ENCODE measurements at places on chromosomes 3 and 15. TPM values are rescaled to one million over a fixed set of nuclear protein-coding genes. Genes with fewer than 3 reads are reported as not detected.

DNA sequence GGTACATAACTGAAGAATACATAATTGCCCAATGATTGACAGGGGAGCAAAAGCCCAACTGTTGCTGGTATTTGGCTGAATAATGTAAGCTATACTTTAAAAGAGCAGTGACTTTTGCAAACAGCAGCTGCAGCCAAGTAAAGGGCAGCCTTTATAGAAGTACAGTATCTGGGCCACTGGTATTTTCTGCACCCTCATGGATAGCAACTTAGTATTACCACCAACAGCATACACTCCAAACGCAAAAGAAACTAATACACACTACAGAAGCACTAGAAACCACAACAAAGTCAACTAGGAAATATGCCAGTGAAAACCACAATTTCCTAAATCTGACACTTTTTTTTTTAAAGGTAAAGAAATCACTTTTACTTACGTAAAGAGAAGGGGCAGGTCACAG lies 206.1 kb downstream of the TIGIT start:
- DNase-seq = no peak

DNA sequence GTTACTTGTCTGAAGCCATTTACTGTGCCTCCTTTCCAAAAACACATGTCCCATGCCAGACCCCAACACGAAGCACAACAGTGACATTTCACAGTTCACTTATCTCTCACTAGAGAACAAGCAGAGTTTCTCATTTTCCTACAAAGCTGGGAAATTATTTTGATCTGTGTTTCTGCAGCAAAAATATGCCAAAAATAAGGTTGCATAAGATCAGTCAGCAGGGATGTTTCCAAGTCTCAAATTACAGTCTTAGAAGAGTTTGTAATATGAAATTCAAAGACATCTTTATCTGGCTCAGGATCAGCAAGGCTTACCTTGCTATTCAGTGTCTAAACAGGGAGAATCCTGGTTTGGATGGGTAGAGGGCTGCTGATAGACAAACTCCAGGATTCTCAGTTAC lies 75.5 kb downstream of the GJD2 start:
- no peak for DNase-seq

DNA sequence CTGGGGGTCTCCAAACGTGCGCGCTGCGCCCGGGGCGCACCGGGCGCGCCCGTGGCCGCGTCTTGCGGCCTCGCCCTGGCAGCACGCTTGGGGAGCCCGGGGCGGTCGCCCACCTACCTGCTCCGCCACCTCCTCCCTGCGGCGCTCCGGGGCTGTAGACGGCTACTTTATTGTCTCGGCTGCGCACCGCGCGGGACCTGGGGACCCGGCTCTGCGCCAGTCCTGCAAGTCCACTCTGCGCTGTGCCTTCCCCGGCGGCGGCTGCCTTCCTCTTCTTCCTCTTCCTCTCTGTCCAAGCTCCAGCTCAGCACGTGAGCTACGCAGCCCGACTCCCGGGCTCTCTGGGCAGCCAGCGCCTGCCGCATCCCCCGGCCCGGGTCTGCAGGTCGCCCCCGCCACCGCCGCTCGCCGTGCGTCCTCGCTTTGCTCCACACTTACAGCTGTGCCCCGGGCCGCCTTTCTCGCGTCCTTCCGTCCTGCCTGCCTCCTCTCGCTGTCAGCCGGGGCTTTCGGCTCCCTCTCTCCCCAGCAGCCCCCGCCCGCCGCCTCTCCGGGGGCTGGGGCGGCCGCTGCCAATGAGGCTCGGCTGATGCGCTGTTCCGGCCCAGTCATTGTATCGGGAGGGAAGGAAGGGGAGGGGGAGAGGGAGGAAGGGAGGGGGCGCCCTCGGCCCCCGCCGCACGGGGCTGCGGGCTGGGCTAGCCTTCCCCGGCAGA lies 156.4 kb upstream of the FRMD4B start:
- no peak for DNase-seq

GRCh38 chr15:65248511-65249255 lies 37.4 kb upstream of the CILP start:
- no peak for DNase-seq

DNA sequence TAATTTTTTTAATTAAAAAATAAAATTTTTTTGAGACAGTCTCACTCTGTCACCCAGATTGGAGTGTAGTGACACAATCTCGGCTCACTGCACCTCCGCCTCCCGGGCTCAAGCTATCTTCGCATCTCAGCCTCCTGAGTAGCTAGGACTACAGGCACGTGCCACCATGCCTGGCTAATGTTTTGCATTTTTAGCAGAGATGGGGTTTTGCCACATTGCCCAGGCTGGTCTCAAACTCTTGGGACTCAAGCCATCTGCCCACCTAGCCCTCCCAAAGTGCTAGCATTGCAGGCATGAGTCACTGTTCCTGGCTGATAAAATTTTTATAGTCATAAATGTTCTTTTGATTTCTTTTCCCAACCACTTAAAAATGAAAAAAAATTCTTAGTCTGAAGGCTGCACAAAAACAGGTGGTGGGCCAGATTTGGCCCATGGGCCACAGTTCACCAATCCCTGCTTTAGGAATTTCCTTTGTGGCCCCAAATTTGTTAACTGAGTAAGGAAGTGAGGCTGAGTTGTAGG lies 9.2 kb downstream of the UBA5 start:
- no peak for DNase-seq

TGM5 gene
- total RNA-seq = 0.25 TPM

GRCh38 chr3:122636697-122637096 lies 43.9 kb upstream of the PARP14 start:
- DNase-seq = no peak

- no peak for DNase-seq
Observed at GRCh38 chr3:32568953-32569352, 1.7 kb downstream of the DYNC1LI1 start.

GRCh38 chr3:72446218-72447058 lies 401.8 kb downstream of the SHQ1 start:
- DNase-seq = peak; percentile 20

DNA sequence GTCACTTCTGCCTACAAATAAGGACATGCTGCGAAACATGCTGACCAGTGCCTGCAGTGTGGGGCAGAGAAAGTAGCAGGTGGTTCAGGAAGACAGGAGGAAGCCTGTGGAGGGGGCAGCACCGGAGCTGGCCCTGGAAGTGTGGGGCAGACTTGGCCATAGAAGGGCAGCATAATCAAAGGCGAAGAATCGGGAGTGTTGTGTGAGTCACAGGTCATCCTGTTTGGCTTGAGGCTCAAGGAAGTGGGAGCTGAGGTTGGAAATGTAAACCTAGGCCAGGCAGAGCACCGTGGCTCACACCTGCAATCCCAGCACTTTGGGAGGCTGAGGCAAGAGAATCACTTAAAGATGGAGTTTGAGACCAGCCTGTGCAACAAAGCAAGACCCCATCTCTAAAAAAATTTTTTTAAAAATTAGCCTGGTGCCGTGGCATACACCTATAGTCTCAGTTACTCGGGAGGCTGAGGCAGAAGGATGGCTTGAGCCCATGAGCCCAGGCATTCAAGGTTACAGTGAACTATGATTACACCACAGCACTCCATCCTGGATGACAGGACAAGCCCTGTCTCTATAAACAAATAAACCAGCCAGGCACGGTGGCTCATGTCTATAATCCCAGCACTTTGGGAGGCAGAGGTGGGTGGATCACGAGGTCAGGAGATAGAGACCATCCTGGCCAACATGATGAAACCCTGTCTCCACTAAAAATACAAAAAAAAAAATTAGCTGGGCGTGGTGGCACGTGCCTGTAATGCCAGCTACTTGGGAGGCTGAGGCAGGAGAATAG lies 54.0 kb downstream of the FAM43A start:
- peak; percentile 67 for DNase-seq

DNA sequence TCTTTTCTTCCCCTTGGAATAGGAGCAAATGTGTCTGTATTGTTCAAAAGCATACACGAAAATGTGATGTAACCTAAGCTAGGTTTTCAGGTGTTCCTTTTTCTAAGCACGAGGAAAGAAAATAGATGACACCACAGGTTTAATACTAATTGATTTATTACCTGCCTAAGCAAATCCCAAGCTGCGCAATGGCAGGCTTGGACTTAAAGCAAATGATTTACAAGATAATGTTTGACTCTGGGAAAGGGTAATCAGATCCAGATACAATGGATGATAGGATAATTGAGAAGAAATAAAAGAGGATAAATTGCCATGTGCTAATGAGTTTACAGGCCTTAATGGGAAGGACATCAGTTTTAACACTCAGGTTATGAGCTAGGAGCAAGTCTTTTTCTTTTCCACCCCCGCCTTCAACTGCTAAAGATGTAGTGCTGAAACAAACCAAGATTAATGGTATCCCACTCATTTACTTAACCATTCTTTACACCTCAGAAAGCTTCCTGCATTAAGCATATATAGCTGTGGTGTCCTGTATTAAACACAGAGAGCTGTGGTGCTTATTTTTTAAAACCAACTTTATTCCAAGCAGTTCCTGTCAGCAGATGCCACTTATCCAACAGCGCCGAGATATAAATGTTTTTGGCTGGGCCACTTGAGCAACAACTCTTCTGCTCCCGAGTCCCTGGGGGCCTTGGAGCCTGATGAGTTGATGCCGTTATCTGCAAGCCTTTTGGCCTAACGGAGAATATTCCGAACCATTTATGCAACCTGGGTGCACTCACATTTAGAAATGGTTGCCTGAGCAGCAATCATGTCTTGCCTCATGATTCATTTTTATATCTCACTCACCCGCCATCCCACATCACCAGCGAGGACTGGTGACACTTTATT lies 205.5 kb downstream of the MECOM start:
- no peak for DNase-seq

DNA sequence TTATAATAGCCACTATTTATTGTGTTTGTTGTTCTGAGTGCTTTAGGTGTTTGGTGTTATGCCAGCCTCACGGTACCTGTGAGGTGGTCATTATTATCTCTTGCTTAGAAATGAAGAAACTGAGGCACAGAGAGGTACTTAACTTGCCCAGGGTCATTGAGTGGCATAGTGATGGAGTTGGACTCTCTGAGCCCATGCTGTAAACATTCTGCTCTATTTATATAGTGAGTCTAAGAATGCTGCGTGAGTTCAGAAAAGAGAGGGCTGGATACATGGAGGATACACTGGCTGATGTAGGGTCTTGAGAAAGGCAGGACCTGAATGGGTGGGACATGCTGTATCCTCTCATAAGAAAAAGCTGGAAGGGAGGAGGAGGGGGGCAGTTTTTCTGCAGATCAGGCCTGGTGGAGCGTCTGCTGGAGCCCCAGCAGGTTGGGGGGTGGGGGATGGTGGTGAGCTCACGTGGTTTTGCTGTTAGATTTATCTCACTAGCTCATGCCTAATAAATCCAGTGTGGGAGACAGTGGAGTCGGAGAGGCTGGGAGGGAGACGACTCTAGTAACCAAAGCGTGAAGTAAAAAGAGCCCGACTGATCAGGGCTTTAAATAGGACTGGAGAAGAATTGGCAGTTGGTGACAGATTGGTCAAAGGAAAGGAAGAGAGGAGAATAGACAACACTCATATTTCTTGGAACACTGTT lies 16.0 kb downstream of the MED12L start:
- DNase-seq = no peak

PRSS50 gene
- total RNA-seq = not detected
